ENCODE measurements at places on chromosomes 7 and 10. TPM values are rescaled to one million over a fixed set of nuclear protein-coding genes. Genes with fewer than 3 reads are reported as not detected.

DNA sequence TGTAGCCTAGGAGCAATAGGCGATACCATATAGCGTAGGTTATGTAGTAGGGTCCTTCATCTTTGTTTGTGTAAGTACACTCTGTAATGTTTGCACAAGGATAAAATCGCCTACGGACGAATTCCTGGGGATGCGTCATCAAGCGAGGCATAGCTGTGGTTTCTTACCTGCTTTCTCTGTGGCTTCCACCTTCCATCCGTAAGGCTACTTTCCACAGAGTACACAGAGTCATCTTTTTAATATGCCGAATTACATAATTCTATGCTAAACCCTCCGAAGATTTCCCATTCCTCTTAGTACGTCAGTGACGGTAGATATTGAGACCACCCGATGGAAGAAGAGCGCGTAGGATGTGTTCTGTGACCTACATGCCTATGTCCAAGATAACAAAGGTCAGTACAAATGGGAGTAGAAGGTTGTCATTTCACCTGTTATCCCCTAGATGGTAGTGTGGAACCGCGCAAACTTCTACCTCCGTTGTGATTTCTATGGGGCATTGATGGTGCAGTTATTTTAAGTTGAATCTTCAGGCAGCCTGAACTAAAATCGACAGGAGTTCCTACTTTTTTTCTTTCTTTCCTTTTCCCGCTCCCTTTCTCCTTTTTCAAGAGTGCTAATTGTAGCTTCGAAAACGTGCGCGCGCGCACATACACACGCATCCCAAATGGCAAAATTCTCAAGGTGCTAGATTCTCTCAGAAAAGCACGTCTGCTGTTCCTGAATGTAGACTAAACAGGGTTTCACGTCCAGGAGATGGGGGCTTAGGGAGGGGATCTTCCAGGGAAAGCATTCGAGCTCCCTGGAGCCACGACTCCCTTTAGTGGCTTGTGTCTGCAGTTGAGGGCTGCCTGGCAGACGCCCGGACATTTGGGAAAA is 111.7 kb upstream of the MBL2 start:
- peak; percentile 83 for DNase-seq
- no peaks in the 10 kb centered on the region for H3K27me3 ChIP-seq
- H3K4me1 ChIP-seq = no peaks in the 10 kb centered on the region
- no peaks in the 10 kb centered on the region for H3K36me3 ChIP-seq
- no peak overlapping the region for H3K4me3 ChIP-seq
- H3K27ac ChIP-seq = peak overlapping the region; percentile 32

- no peak overlapping the region for H3K27ac ChIP-seq
- no peaks in the 10 kb centered on the region for H3K4me1 ChIP-seq
- H3K36me3 ChIP-seq = no peaks in the 10 kb centered on the region
- DNase-seq = no peak
Observed at GRCh38 chr10:7188456-7189050, 222.3 kb downstream of the SFMBT2 start.

CYP3A7 gene
- total RNA-seq = 1.5 TPM

- H3K36me3 ChIP-seq = no peaks in the 10 kb centered on the region
- DNase-seq = no peak
- H3K27ac ChIP-seq = no peak overlapping the region
- H3K4me1 ChIP-seq = no peaks in the 10 kb centered on the region
- no peak overlapping the region for H3K4me3 ChIP-seq
- H3K27me3 ChIP-seq = no peaks in the 10 kb centered on the region
Observed at GRCh38 chr7:36746347-36746746, 22.1 kb upstream of the AOAH start.

BLNK gene
- total RNA-seq = 2.9 TPM

PAX4 gene
- not detected for total RNA-seq
